ENCODE measurements at places on chromosomes 5 and 9.
A peak's percentile ranks its signal among the peaks of the same experiment; 100 is the strongest.

GRCh38 chr9:82167296-82167695 is 178.7 kb downstream of the SPATA31D1 start:
- no peak for DNase-seq

GRCh38 chr5:91079037-91079436 is 304.1 kb downstream of the ARRDC3 start:
- no peak for DNase-seq

DNA sequence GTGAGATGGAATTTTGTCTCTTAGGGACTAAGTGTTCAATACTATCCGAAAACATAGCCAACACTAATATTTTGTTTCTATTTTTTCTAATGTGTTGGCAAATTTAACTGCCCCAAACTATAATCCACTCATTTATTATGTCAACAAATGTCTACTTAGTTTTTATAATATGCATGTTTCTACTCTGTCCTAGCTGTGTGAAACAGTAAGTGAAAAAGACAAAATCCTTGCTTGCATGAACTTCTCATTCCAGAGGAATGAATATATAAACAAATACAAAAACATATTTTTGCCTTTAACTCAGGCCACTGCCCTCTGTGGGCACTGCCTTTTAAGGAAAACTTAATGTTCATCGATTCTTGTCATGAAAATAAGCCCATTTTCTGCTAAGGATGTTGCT is 1275.4 kb upstream of the CDH18 start:
- no peak for DNase-seq

DNA sequence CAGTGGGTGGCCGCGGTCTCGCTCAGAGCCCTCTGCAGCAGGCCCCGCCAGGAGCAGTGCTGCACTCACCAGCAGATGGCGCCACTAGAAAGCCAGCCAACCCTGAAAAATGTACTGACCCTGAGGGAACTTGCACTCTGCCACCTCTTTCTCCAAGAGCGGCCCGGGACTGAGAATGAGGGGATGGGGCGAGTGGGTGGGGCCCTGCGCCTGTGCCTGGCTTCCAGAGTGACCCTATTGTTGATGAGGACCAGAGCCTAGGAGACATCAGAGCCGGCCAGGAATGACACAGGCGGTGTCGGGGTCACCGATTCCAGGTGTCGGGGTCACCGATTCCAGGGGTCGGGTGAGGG is 2.9 kb upstream of the IL17B start:
- peak; percentile 84 for DNase-seq

- DNase-seq = no peak
Observed at GRCh38 chr5:31733371-31733770, 94.4 kb downstream of the PDZD2 start.

- DNase-seq = peak; percentile 81
Observed at GRCh38 chr9:136787690-136788400, 3.3 kb upstream of the TMEM141 start.

- DNase-seq = no peak
Observed at GRCh38 chr9:71816916-71817451, 48.7 kb upstream of the CEMIP2 start.

DNA sequence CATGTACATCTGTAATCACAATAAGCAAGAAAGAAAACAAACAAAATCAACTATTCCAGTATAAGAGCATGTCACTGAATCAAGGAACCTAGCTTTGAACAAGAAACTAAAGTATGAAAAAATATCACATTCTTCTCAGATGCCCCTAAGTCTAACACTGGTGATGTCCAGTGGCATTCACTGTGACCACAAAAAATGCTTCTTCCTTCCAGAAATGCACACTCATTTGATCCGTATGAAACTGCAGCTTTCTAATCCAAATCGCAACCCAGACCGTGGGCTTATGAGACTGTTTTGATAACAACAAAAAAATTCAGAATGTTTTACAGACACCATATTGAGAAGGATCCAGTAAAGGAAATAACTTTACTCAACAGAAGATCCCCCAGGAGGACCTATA is 320.1 kb upstream of the TARS1 start:
- DNase-seq = no peak

- DNase-seq = no peak
Observed at GRCh38 chr5:150860246-150860821, 14.0 kb downstream of the IRGM start.

DNA sequence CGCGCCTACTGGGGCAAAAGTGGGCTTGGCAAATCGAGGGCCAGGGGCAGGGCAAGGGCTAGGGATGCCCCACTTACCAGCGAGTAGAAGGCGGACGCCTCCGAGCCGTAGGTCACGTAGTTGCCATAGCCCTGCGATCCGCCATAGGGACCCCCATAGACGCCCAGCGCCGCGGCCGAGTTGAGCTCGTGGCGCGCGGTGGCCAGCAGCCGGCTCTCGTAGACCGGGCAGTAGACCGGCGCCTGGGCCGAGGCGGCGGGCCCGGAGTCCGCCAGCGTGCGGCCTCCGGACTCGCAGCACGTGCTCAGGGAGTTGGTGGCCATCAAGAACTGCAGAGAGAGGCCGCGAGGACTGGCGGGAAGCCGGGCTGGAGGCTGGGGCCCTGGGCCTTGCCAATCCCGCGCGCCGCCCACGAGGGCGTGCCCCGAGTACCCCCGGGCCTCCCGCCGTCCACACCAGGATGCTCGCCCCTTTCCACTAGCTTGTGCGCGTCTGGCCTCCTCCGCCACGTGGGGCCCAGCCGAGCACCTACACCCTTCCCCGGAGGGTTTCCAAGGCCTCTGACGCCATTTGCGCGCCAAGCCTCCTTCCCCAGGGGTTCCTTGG is 891 bp downstream of the IRX4 start:
- no peak for DNase-seq

- DNase-seq = no peak
Observed at GRCh38 chr9:89440548-89440947, 57.4 kb downstream of the SEMA4D start.

DNA sequence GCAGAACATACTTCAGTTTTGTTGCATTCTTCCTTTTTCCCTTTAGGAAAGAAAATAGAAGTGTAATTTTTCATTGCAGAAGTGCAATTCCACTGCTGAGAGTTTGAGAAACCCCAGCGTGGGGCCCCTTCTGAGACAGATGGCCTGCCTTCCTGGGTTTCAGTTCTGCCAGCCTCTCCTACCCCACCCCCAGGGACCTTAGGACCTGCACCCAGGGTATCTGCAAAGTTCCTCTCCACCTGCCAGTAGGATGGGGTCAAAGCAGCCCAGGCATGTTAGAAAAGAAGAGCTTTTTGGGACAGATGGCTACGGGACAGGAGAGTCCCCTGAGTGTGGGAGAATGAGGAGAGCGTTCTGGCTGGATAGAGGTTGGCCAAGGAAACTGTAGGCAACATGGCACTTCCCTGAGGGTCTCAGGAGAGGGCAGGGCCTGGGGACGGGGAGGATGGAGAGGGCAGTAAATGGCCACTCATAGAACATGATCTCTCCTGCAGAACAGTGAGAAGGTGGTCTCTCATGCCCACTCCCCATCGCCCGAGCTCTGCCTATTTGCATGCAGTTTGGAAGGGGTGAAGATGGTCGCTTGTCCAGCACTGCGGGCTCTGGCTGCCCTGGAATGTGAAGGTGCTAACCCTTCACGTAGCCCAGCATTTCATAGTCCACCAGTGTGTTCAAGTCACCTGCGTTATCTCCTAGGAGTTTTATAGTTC is at the start of gene TIFAB:
Gene TIFAB, minus strand, starts transcription at position 31 of the 710 bp plus-strand sequence. CDS start 2,412 bp downstream, outside the sequence.
- peak; percentile 33 for DNase-seq

GRCh38 chr5:110045158-110045557 is 355.4 kb downstream of the MAN2A1 start:
- no peak for DNase-seq

DNA sequence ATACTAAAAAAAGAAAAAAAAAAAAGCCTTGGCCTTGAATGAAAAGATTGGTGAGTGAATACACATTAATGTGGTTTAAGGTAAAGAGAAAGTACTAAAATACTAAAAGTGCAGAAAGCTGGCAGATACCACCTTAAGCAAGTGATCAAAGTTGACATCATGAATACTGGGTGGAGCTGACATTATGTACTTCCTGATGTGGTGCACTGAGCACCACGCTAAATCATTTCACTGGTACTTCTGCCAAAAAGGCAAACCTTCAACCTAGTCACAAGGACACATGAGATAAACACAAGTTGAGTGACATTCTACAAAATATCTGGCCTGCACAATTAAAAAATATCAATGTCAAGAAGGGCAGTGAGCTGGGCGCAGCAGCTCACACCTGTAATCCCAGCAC is 33.8 kb upstream of the PANK3 start:
- DNase-seq = no peak

- DNase-seq = no peak
Observed at GRCh38 chr9:4588721-4589120, 73.4 kb upstream of the PLPP6 start.

DNA sequence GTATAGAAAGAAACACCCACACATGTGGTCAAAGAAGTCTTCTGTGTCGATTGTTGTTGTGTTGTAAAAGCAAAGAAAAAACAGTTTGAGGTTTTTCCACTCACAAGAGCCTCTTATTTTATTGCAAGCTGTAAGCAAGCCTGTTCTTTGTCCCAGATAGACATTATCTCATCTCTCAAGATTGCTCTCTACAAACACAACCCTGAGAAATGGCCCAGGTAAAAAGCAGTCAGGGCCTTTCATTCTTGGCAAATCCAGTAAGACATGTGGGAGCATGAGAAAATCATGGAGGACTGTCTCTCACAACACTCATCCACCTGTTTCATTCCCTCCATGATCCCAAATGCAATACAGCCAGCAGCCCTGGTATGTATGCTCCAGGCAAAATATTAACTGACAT is 286.6 kb upstream of the POU5F2 start:
- no peak for DNase-seq

DNA sequence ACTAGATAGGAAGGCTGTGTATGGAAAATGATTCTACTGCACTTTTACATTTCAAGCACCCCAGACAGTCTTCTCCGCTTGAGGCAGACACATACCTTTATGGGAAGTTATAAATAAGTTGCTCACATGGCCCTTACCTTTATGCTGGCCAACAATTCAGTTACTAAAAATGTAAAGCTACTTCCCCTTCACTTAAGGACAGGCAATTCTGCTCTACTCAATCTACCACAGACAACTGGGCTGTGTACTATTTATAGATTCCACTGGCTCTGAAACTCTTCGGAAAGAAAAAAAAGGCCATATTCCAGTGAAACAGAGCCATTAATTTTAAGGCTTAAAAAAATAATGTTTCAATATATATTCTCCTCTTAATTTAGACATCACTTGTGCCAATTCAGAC is 59.4 kb downstream of the ELAVL2 start:
- DNase-seq = no peak

GRCh38 chr5:65359981-65360380 is 121.7 kb downstream of the ADAMTS6 start:
- no peak for DNase-seq

DNA sequence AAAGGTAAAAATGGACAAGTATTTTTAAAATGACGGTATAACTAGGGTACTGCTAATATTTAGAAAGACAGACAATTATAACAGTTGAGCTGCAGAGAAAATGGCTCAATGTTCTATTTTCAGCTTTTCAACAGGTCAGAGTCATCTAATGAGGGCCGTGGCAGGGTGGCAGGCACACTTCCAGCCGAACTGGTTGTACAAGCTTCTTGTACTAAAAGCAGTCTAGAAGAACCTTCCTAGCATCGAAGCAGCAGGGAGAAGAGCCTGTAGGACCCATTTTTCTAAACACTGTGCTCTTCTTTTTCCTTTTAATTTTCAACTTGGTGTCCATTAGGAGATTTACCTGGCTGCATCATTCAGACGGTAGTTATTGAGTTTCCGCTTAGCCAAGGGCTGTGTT is 85.6 kb downstream of the SLC28A3 start:
- DNase-seq = no peak

GRCh38 chr5:137209232-137209809 is 289.8 kb downstream of the SPOCK1 start:
- no peak for DNase-seq

DNA sequence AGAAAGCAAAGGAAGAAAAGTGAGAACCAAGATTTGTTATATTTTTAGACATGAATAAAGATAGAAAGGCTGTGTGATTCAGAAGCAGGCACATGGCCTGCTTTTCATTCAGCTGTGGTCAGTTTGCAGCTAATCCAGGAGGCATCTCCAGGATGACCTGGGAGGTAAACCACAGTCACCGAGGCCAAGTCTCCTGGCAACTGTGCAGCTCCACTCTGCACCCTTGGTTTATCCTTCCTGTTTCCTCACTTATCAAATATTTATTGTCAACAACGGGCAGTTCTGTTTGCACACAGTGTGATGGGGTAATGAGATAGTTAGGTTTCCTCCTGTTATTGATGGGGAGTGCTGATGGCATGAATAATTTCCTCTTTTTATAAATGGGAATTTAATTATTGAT is 243.0 kb downstream of the PSAT1 start:
- no peak for DNase-seq

DNA sequence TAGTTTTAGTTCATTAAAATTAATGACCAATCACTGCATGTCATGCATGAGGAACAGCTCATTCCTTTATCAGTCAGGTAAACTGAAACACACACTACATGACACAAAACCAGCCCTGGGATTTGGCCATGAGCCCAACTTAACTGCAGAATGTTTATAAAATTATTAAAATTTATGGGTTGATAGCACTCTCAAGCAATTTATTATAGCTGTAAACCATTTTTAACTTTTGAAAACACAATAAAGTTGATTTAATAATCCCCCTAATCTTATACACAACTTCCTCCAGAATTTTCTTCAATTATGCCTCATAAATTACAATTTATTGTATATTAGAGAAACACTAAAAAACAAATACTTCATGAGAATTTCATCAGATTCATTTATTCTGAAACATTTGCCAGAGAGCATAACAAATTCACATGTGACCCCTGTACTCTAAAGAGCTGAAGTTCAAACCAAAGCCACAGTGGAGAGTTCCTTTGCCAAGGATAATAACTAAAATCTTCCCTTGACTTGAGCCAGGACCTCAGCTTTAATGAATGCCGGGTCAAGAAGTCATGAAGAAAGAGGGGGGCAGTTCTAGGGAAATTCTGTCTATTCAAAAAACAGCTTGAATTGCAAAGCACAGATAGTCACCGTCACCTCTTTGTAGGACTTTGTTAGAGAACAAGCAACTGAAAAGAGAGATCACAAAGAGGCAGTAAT is 763.7 kb upstream of the GRAMD2B start:
- DNase-seq = no peak

DNA sequence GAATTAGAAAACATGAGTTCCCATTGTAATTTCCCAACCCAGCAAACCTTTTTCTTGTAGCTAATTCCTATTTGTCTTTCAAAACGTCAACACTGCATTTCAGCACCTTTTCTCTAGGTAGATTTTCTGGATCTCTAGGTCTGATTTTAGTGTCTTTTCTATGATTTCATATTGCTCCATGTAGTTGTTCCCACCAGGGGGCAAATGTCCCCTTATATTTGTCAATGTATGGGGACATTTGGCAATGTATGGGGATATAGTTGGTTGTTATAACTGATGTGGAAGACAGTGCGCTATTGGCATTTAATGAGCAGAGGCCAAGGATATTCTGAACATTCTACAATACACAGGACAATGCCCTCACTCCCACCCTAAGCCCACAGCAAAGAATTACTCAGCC is 273.9 kb upstream of the ADRA1B start:
- no peak for DNase-seq

- no peak for DNase-seq
Observed at GRCh38 chr5:142978726-142979125, 208.5 kb downstream of the ARHGAP26 start.

- no peak for DNase-seq
Observed at GRCh38 chr9:18692268-18692667, 218.3 kb downstream of the ADAMTSL1 start.

GRCh38 chr5:120767178-120767820 is 303.2 kb downstream of the PRR16 start:
- DNase-seq = no peak

GRCh38 chr9:84597131-84597530 is 72.4 kb upstream of the NTRK2 start:
- no peak for DNase-seq
